ENCODE measurements at places on chromosomes 4 and X. TPM values are rescaled to one million over a fixed set of nuclear protein-coding genes. Genes with fewer than 3 reads are reported as not detected.

CT83 gene
- total RNA-seq: not detected

RUFY3 gene
- total RNA-seq: 36.2 TPM

NEUROG2 gene
- total RNA-seq: not detected

CENPVL2 gene
- not detected for total RNA-seq

RASSF6 gene
- 0.89 TPM for total RNA-seq

ETDB gene
- not detected for total RNA-seq

CXCL13 gene
- not detected for total RNA-seq

TEX13D gene
- total RNA-seq: not detected

HPGDS gene
- total RNA-seq: 0.33 TPM

FGF5 gene
- total RNA-seq: 0.06 TPM

NPY5R gene
- not detected for total RNA-seq

PSAPL1 gene
- not detected for total RNA-seq

PCDH11X gene
- total RNA-seq: not detected

SMARCA1 gene
- 0.26 TPM for total RNA-seq

KLHL8 gene
- 11.4 TPM for total RNA-seq

MRPL1 gene
- 23.3 TPM for total RNA-seq
